ENCODE measurements at places on chromosomes 2 and 18.

DNA sequence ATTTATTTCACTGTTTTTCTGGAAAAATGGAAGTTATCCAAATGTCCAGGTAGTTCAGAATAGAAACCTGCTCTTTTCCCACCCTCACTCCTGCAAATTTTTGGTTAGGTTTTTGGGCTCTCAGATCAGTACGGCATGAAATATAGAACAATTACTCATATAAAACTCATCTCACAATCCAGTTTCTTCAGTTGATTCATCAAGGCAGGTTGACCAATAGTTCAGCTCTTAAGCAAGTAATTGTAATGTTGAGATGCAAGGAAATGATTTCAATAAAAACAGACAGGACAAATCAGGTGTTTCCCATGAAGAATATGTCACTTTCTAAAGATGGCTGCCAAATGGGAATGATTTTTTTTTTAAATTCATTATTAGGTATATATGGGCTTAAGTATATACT, 2.0 kb downstream of the RAB27B start:
- no peak for DNase-seq

DNA sequence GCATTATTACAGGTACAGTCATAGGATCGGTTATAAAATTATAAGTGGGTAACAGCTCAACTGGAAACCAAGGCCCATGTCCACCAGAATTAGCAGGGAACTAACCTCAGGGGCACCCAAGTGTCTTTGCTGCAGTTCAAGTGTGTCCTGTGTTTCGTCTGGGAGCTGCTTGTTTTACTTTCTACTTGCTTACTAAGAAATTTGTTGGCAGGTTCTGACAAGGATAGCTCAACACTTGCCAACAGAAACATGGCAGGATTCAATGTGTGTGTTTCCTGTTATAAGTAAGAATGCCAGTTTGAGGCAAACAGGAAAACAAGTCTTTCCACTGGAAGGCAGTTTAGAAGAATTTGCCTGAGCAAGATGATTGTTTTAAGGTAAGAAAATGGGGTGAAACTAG, 104.5 kb downstream of the EPHA4 start:
- no peak for DNase-seq

DNA sequence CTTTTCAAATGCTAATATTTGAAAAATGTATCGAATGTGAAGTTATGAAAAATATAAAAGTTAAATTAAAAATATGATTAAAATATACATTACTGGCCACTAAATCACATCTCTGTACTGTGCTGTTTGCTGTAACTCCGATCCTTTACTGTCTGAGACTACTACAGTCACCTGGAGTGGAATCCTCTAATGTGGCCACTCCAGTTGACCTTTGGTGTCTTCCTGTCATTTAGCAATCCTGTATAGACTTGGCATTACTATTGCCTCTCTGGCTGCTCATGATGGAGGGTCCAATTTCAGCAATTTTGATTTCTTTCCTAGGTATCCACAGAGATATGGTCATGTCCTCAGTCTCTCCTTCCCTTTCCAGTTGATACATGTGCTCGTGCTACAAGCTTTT, 560.0 kb downstream of the CCDC85A start:
- DNase-seq = no peak

- no peak for DNase-seq
Measured at GRCh38 chr2:160893581-160893980, 266.6 kb upstream of the TANK start.

- no peak for DNase-seq
Measured at GRCh38 chr18:21826641-21827302, 86.2 kb downstream of the MIB1 start.

- DNase-seq = no peak
Measured at GRCh38 chr2:173374634-173375033, 20.0 kb downstream of the CDCA7 start.

DNA sequence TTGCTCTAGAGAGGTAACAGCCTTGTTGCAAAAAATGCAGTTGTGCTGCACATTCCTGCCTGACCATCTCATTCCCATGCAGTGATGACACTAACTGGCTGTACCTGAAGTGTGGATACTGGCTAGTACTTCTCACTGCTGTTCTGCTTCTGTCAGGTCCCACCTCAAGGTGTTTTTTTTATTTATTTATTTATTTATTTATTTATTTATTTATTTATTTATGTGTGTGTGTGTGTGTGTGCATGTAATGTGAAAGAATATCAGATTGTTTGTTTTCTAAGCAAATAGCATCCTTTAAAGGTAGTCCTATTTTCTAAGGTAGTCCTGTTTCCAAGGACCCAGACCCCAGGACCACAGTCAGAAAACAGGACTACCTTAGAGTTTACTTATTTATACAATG, 87.2 kb upstream of the SYT4 start:
- DNase-seq = no peak

- peak; percentile 59 for DNase-seq
Measured at GRCh38 chr18:56789004-56789888, 138.1 kb downstream of the WDR7 start.

All from H9 (cell line).